Esophagus squamous epithelium (tissue), 5 donors: ENCODE measurements at places on chromosomes 4 and X. TPM values are rescaled to one million over a fixed set of nuclear protein-coding genes. Genes with fewer than 3 reads are reported as not detected.

CT45A3 gene
- total RNA-seq, result not detected

GAGE12F gene
- total RNA-seq, result not detected

SPINK2 gene
- 1.1 TPM for total RNA-seq

DUX4 gene
- not detected for total RNA-seq

CFAP99 gene
- total RNA-seq, result 0.11 TPM

PRICKLE3 gene
- total RNA-seq, result 15.7 TPM

CLCN3 gene
- 44.2 TPM for total RNA-seq

PAGE5 gene
- not detected for total RNA-seq

PAGE3 gene
- total RNA-seq, result not detected

TBC1D8B gene
- 3.4 TPM for total RNA-seq
